ENCODE measurements at places on chromosomes 6 and 20.

GRCh38 chr20:48115502-48115901, 330.2 kb upstream of the SULF2 start:
- no peak for DNase-seq

- DNase-seq = no peak
Observed at GRCh38 chr20:59299945-59300332, 472 bp upstream of the EDN3 start.

- no peak for DNase-seq
Observed at GRCh38 chr6:145836170-145836569, 21.6 kb upstream of the FBXO30 start.

DNA sequence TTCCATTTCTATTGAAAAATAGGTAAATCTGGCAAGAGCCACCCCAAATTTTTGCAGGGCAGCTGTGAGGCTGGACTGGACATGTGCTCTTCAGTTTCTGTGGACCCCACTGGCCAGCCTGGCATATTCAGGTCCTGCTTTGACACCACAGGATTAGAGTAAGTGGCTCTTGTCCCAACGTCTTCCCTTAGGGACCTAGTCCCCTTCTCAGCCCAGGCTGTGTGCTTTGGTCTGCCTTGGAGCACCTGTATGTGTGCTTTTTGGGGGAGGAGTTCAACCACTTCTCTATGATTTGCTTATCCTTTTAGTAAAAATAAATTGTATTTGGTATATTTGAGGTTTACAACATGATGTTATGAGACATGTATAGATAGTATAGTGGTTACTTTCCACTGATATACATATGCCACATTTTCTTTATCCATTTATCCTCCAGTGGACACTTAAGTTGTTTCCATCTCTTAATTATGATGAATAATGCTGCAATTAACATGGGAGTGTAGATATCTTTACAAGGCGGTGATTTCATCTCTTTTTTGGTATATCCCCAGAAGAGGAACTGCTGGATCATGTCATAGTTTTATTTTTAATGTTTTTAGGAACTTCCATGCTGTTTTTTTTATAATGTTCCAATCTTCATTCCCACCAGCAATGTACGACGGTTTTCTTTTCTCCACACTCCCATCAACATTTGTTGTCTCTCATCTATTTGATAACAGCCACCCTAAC, 167.8 kb upstream of the UST start:
- no peak for DNase-seq

DNA sequence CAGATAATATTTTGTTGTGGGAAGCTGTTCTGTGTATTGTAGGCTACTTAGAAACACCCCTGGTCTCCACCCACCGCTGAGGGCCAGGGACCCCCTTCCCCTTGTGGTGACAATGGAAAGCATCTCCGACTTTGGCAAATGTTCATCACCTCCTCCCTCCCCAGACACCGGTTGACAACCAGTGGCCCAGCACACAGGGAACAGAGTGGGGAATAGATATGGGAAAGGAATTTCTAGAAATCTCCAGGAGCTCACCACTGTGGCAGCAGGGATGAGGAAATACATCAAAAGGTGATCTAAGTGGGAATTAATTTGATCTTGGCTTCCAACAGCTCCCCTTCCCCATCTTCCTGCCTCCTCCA, 257.3 kb upstream of the FOXQ1 start:
- DNase-seq = no peak

GRCh38 chr20:33667245-33667675, 517 bp downstream of the ACTL10 start:
- DNase-seq = no peak

DNA sequence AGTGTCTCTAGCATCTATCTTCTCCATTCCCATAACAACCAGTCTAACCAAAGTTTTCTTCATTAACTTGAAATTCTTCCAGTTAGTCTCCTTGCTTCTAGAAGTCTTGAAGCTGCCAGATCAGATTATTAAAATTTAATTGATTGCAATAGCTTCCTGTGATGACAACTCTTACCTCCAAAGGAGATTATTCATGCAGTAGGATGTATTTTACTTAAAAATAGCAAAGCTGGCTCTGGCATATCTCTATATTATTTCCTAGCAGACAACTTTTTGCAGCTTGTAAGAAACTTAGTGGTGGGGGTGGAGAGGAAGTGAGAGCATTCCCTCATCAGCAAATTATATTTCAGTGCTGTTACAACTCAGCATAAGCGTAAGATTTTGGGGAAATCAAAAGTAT, 290.4 kb downstream of the GRIK2 start:
- no peak for DNase-seq

GRCh38 chr20:14599613-14600012, 262.2 kb upstream of the FLRT3 start:
- DNase-seq = no peak

DNA sequence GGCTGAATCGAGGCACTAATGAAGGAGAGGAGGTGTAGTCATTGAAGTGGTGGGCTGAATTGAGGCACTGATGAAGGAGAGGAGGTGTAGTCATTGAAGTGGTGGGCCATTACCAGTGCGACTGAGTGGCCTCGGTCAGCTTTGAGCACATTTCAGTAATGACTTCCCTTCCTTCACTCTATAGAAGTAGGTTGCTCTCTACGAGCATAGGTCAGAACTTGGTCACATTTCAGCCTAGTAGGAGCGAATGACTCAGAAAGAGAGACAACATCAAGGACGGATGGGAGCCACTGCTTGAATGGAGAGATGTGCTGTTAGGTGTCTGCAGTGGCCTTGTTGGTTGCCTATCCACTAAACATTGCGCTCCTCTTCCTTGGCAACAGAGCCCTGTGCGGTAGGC, 39.5 kb downstream of the ZDHHC14 start:
- DNase-seq = no peak

DNA sequence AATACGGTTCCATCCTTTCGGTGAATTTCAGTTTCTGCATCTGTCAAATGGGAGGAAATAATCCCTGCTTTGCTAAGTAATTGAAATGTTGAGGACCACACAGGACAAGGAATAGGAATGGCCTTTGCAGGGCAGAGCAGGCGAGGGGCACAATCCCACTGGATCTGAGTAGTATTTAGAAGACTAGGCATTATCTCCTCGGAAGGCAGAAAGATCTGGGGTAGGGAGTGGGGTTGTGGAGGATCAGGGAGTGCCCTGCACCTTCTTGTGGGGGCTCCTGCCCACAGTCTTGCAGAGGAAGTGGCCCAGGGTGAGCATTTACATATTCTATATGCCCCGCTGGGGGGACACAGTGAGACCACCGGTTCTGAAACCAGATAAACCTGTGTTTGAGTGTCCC, 87.1 kb upstream of the SIRPA start:
- DNase-seq = no peak

DNA sequence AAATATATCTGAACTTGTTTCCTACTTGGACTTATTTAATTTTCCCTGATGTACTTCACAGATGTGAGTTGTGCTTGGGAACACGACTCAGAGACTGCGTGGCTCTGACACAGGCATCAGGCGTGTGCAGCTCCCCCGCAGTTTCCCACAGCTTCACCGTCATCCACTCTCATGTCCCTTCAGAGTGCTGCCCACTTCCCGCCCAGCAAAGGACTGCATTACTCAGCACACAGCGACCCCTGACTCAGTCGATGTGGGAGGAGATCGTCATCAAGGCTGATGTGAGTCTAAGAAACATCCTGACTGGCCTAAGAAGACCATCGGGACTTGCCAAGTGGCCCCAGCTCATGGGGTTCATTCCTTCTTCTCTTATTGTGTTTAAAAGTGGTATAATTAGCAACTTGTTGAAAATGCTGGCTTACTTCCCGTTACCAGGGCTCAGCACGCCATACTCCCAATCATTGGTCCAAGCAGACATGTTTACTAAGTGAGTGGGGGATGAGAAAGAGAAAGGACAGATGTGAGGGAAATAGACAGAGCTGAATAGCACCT, 539.4 kb upstream of the JARID2 start:
- DNase-seq = no peak

DNA sequence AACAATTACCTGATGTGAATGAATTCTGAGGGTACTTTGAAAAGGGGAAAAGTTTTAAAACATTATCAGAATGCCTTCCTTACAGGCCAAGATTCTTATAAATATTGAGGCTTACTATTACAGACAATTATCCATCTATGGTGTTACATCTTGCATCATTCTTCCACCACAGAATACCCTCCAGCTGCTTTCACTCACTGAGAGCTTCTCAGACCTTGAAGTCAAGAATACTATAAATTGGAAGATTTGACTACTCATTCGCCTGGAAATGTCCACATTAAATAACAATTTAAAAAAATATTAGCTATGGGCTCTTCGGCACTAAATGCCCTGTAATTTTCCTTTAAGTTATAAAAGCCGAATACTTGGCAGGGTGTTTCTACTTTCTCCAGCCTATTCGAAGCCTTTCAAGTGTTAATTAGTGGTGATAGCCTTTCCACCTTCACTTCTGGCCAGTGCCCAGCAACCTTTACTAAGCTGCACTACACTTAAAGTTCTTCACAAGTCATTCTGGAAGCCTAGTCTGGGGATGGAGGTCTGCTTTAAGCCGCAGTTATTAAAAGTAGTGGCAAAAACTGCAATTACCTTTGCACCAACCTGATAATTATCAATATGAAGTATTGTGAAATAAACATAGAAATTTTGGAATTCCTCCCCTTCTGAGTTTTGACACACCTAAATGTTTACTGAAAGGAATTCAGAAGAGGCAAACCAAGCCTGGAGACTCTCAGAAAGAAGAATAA, 100.9 kb downstream of the BMP5 start:
- DNase-seq = no peak

GRCh38 chr6:139149383-139149782, 14.5 kb downstream of the HECA start:
- DNase-seq = no peak

DNA sequence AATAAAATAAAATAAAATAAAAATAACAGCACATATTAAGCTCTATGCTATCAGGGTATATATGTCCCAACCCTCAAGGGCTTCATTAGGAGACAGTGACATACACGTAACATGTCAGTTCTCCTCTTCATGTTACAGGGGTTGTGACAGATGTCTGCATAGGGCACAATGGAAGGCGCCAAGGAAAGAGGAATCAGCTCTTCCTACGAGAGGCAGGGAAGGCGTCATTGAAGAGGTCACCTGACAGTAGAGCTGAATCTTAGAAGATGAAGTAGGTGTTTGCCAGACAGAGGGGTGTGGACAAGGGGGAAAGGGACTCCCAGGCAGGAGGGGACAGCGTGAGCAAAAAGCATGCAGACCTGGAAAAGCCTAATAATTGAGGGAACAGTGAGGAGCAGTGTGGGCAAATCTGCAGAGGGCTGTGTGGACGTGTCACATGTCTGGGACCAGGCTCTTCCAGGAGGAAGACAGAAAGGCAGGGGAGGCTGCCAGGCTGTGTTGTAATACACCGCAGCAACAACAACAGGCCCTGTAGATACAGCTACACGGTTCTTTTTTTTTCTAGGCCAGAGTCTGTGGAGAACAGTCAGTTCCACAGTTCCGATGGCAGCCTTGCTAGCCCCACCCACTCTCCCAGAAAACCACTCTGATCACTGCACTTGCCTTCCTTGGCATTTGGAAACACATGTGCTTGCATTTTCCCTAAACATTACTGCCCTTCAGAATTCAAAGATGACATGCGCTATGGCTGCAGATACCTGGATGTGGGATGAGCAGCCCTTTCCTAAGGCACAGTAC, 2.5 kb upstream of the FKBP5 start:
- no peak for DNase-seq

GRCh38 chr20:15865553-15865952, 707.7 kb downstream of the KIF16B start:
- no peak for DNase-seq

GRCh38 chr6:89372506-89372901, 20.0 kb upstream of the UBE2J1 start:
- DNase-seq = no peak

GRCh38 chr6:107369493-107369892, 89.9 kb downstream of the PDSS2 start:
- no peak for DNase-seq

DNA sequence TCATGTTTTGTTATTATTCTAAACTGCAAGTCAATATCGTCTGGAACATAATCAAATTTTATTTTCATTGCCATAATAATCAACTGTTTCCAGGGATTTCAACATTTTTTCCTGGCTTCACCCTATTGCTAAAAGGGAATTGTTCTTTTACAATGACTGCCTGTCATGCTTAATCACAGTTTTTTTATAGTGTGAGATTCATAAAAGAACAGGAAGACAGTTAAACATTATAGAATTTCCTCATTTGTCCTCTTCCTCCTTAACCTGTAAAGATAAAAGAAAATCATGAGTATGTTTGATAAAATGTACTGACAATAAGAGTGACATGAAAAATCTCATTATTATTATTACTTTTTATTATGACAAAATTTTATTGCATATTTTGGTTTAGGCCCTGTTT, 73.3 kb upstream of the CENPW start:
- DNase-seq = no peak

GRCh38 chr6:42766163-42766670, 15.6 kb upstream of the BICRAL start:
- DNase-seq = no peak

DNA sequence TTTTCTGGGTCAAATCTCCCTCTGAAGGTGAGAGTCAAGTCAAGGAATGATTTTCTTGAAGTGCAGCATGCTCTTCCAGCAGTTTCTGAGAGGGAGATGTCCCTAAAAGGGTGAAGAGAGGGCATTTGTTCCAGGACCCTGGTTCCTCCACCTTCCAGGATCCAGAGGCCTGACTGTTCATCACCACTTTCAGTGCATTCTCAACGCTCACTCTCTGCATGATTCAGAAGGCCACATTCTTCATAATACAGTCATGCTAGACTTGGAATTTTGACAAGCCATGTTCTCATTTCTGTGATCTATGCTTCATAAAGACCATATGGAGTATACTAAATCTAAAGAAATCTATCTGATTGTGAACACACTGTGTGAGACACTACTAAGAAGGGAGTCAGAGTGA, 85.1 kb downstream of the PDE7B start:
- no peak for DNase-seq

DNA sequence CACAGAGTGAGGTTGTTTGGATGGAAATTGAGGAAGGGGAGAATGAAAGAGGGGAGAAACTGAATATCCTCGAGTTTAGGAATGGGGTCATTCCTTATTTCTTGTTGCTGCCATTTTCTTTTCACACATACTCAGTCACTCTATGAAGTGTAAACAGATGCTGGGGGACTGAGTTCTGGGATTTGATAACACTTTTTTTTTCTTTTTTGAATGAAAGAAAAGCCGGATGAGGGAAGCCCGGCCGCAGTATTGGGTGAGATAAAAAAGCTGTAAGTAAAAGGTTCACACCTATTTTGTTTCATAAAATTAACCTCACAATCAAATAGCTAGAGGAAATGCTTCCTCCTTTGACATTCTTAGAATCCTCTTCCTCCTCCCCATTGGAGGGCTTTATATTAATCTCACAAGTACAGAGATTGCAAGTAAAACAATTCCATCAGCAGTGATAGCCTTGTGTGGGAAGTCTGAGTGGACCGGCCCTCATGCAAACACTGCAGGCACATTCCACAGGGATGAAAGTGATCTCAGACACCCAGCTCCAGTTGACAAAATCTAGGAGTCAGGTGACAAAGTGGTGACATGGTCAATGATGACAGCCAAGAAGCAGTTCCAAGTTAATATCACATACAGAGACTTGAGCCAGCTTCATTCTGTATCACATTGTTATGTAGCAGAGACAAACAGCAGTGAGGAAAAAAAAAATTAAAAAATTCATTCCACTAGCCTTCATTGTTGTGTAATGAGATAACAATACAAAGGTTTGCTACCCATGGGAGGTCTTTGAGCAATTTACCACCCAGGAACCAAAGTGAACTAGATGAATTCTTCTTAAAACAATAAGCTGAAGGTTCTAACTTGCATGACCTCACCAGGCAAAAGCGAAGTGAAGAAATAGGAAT, 391.1 kb upstream of the HSF2 start:
- DNase-seq = no peak
